ENCODE measurements at places on chromosomes 3 and 15. TPM values are rescaled to one million over a fixed set of nuclear protein-coding genes. Genes with fewer than 3 reads are reported as not detected.

GRCh38 chr3:71436337-71436736, 147.2 kb downstream of the FOXP1 start:
- peak; percentile 55 for DNase-seq

- DNase-seq = no peak
Observed at GRCh38 chr3:64763980-64764379, 76.2 kb upstream of the ADAMTS9 start.

DNA sequence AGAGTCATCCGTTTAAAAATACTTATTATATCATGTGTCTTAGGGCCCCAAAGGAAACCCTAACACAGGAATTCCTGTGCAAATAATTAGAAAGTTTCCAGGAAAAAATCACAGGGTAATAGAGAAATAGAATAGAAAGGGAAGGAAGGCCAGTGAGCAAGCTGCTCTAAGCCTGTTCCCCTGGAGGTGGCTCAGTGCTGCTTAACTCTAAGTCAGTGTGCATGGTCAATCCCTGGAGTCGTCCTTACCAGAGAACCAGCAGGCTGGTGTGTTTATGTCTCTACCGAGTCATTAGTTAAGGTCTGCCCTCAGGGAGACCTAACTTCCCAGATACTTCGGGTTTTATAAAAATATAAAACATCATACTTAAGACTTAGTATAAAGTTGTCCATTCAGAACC, 21.0 kb upstream of the MCF2L2 start:
- peak; percentile 45 for DNase-seq

DNA sequence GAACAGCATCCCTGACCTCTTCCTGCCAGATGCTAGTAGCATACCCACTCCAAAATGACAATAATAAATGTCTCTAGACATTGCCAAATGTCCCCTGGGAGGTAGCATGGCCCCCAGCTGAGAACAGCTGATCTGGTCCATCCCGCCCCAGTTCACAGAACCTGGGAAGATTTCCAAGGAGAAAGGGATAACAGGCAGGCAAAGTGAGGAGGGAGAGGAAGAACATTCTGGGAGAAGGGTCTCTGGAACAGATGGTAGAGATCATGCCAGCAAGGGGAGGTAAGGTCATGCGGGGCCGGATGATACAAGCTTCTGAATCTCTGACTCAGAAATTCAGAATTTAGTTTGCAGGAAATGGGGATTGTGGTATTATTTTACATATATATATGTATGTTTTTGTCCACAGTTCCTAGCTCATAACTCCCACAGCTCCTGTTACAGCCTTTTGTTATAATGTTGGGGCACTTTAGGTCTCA, 192.7 kb downstream of the SUCLG2 start:
- peak; percentile 75 for DNase-seq

DNA sequence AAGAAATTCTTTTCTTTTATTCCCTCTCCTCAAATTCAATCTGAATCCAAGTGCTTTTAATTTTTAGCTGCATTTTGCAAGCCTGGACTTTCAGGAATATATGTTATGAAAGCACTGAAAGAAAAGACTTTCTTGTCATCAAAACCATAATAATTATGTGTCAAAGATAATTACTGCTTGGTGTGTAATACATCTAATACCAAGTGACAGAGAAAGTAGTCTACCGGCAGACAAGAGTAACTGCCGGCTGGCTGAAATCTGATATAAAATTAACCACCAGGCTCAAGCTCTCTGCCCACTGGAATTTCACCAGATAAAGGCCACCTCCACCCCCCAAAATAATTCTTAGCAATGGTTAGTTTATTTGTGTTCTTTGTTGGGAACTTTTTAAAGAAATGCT, 220.9 kb upstream of the CDIN1 start:
- peak; percentile 55 for DNase-seq

DNA sequence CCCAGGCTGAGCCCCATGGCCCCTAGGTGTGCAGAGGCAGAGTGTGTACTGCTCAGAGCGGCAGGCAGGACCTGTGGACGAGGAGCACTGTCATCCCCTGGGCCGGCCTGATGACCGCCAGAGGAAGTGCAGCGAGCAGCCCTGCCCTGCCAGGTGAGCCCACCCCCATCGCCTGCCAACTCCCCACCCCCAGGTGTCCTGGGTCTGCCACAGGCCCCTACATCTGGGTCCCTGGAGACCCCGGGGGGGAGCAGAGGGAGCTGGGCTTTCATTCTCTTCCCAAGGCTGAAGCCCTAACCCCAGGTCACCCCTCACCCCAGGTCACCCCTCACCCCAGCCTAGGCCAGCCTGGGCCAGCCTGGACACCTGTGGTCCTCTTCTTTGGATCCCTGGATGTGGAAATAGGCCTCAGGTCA, 93.1 kb downstream of the TBC1D2B start:
- DNase-seq = no peak

DNA sequence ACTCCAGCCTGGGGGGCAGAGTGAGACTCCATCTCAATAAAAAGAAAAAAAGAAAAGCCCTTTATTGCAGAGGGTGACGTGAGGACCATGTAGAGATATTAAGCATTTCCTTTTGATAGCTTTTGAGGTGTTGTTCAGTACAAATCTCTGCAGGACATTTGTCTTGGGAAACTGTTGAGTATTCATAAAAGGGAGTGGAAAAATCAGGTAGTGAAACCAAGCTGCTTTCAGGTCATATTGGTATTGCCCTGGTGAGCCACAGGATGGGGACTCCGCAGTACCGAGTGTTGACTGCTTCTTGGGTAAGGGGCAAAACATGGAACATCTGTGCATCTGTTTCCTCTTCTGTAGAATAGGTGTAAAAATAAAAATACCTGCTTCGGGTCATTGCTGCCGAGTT, 9.9 kb downstream of the ITPR1 start:
- DNase-seq = no peak

DNA sequence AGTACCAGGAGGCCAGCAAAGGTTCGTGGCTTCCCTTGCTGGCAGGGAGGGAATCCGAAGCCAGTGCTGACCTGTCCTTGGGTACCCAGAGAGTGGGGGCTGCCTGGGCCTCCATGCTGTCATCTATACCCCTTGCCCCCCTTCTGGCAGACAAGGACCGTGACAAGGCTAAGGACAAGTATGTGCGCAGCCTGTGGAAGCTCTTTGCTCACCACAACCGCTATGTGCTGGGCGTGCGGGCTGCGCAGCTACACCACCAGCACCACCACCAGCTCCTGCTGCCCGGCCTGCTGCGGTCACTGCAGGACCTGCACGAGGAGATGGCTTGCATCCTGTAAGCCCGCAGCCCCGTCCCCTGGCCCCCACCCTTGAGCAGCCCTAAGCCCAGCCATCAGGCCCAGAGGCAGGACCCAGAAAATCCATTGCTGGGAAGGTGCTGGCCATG, 2.8 kb downstream of the FES start:
- DNase-seq = no peak

Gene HYAL1
- 0.72 TPM for total RNA-seq

Gene CTXN2
- total RNA-seq = not detected

Gene SAMD7
- total RNA-seq = not detected

Gene CD80
- total RNA-seq = not detected

Gene CFAP100
- total RNA-seq = not detected

Gene PTH1R
- total RNA-seq = not detected

Gene RARB
- total RNA-seq = 37.4 TPM

Measured in RPMI7951 (cell line).